ENCODE measurements at places on chromosomes 7 and 10.

DNA sequence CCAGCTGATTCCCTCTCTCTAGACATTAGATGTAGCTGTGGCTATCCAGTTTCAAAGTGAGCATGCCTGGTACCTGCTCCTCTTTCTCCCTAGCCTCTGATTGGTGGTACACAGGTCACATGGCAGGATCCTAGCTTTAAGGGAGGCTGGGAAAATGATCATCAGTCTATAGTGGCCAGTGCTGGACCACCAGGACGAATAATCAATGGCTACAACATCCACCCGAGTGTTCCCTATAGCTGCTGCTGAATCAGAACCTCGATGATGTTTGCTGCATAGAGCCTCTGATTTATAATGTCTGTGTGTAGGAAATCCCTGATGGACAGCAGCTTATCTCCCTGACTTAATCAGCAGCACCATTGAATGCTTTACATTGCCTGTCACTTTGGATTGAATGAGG is 28.9 kb upstream of the LMTK2 start:
- no peak for DNase-seq

- no peak for DNase-seq
Measured at GRCh38 chr7:33261585-33261984, 132.2 kb downstream of the BBS9 start.

DNA sequence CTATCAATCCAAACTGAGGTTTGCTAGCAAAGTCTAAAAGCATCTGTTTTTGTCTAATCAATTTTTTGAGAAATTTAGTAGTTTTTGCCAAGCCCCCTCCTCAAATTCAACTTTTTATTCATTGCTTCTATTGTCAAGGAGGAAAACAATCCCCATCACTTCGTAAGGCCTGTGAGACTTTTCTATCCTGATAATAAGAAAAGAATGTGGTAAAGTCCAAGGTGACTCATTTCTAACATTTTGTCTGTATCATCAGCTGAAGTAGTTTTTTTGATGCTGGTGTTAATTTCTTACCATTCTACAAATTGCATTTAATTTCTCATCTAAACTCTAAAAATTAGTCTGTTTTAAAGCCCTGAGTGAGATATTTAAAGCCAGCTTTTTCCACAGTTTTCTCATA is 11.7 kb downstream of the ANK3 start:
- DNase-seq, result no peak

- DNase-seq, result no peak
Measured at GRCh38 chr10:1233031-1233430, 176.8 kb downstream of the WDR37 start.

GRCh38 chr7:106704000-106704840 is 43.3 kb upstream of the CCDC71L start:
- no peak for DNase-seq

GRCh38 chr10:69348816-69349541 is 67.7 kb downstream of the TACR2 start:
- DNase-seq, result peak; percentile 76

DNA sequence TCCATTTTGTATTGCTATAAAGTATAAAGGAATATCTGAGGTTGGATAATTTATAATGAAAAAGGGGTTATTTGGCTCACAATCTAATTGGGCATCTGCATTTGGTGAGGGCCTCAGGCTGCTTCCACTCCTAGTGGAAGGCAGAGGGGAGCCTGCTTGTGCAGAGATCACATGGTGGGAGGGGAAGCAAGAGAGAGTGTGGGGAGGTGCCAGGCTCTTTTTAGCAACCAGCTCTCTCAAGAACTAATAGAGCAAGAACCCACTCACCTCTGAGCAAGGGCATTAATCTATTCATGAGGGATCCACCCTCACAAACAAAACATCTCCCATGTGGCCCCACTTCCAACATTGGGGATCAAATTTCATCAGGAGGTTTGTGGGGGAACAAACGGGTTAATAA is 64.6 kb downstream of the OGDH start:
- no peak for DNase-seq

DNA sequence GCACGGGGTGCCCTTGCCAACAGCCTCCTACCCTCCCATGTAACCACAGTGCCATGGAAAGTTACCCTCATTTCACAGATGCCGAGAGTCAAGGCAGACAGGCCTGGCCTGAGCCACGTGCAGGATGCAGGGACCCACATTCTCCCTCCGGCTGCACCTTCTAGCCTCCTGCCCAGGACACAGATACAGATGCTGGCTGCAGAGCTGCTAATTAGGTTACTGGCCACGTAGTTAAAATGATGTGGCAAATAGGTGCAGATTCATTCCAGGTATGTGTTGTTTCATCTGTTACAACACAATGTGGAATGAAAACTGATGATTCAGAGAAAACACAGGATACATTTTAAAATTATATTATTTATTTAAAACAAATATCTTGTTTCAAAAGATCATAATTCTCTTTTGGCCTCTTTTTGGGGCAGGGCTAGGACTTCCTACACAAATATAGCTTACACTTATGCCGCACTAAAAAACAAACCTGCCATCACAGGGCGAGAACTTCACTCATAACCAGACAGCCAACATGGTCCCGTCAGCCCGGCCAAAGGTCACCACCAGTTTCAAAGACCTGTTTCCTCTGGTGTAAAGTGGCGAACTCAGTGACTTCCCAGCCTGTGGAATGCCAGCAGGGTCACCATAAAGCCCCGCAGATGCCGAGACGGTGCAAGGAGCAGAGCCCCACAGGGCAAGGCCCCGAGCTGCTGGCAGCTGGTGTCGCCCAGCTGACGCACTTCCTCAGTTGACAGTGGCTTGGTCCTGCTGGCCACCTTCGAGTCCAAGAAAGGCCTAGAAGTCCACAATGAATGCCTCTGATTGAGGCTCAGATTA is 83.5 kb downstream of the TNS3 start:
- DNase-seq, result no peak

- DNase-seq, result no peak
Measured at GRCh38 chr10:71222601-71223346, 10.4 kb downstream of the UNC5B start.

DNA sequence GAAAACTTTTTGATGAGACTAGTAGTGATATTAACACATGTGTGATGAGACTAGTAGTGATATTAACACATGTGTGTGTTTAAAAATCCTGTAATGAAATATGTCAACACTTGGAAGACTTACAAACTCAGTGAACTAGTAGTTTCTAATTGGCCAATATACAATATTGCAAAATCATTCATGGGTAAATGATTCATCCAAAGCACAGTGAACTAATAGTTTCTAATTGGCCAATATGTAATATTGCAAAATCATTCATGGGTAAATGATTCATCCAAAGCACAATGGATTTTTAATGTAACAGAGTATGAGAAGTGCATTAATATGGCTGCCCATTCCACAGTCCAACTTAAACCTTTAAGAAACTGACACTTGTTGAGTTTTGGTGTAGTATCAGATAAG is 77.8 kb downstream of the ATAD1 start:
- DNase-seq, result no peak

DNA sequence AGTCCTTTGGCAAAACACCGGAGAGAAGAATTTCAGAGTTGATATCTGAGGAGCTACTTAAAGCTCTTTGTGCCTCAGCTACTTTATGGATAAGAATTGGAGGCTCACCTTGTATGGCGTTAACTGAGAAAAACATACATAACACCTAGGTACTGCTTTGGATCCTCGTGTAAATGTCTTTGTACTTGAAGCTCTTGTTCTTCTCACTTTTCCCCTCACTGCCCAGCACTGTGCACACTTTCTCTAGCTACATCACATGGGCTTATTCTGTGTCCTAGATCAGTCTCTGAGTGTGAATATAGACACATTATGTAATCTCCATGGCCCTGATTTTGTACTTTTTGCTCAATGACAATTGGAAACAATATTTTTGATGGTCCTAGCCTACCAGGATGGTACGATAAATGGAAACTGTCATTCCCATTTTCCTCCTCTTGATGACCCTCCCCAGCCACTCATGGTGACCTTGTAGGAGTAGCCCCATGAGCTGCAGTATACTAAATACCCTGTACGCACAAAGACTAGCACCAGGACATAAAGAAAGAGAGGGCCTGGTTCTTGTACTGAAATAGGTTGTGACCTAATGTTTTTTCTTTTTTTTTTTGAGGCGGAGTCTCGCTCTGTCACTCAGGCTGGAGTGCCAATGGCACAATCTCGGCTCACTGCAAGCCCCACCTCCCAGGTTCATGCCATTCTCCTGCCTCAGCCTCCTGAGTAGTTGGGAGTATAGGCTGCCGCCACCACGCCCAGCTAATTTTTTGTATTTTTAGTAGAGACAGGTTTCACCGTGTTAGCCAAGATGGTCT is 22.1 kb downstream of the STAMBPL1 start:
- DNase-seq, result no peak

DNA sequence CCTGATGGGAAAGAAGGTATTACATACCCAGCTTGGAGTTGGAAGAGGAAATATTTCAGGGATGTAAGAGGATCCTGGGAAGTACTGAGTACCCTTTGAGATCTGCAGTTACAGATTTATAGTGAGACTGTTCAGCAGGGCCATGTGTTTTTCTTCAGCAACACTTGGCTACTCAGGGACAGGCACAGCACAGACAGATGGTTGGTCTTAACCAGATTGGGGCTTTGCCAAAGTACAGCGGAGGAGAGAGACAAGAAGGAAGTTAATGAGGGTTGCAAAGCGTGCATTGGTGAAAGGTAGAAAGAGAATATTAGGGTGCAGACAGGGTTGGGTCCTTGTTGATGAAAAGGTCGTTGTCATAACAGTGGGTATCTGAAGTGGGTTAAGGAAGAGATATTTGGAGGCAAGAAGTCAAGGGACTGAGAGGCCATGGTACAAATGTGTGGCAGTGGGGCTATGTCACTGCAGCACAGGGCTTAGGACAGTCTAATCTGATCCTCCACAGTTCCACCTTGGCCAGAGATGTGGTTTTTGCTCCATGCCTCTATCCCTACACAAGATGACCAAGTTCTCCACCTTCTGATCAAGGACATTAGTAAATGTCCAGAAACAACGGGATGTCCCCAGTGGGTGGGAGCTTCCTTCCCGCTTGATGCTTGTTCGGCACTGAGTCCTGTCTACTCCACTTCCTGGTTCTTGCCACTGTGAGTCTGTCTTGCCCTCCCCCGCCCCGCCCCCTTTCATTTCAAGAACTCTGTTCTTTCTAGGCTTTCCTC is 18.9 kb upstream of the DNAJC1 start:
- peak; percentile 32 for DNase-seq

DNA sequence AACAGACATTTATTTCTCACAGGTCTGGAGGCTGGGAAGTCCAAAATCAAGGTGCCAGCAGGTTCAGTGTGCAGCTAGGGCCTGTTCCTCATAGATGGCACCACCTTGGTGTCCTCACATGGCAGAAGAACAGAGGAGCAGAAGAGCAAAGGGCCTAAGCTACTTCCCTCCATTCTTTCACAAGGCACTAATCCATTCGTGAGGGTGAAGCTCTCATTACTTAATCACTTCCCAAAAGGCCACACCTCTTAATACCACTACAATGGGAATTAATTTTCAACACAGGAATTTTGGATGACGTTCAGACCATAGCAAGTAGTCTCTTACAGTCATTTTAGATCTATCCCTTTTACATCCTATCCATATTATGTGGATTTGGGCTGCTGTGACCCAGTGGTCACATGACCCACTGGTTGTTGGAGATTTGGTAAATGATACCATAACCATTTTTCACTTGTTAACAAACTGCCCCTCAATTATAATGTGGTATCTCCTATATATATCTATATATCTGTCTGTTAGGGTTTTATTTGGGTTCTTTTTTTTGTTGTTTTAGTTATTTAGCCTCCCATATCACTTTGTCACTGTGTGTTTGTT is 63.4 kb downstream of the BBS9 start:
- DNase-seq, result no peak

Data from kidney capillary endothelial cell (primary cell).